T47D (cell line): ENCODE measurements at places on chromosomes 1 and 21.

DNA sequence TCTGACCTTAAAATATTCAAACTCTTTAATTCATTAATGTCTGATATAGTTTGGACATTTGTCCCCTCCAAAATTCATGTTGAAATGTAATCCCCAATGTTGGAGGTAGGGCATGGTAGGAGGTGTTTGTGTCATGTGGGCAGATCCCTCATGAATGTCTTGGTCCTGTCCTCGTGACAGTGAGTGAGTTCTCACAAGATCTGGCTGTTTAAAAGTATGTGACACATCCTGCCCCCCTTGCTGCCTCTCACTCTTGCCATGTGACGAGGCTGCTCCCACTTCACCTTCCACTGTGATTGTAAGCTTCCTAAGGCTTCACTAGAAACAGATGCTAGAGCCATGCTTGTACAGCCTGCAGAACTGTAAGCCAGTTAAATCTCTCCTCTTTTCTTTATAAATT is 21.3 kb upstream of the FBXO28 start:
- no peak for DNase-seq

GRCh38 chr1:169588785-169589485 is 2.7 kb upstream of the F5 start:
- DNase-seq = no peak

- peak; percentile 42 for DNase-seq
Measured at GRCh38 chr1:221908573-221908972, 166.7 kb upstream of the DUSP10 start.

DNA sequence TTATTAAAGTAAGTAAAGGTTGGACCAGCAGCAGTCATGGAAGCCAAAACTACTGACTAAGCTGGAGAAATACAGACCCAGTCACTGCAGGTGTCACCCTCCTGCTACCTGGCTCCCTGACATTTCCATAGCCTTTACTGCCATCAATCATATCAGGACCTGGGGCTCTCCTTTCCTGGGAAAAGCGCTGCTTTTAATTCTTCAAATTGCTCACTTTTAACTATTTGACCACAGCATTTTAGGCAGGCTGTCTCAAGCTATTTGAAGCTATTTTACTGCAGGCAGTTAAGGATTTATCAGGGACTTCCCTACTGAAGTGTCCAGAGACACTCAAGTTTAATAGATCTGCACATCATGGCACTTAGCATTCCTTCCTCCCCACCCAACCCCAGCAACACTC is 4.1 kb downstream of the IVL start:
- DNase-seq = no peak

GRCh38 chr1:107530543-107530942 is 389.7 kb downstream of the NTNG1 start:
- no peak for DNase-seq

DNA sequence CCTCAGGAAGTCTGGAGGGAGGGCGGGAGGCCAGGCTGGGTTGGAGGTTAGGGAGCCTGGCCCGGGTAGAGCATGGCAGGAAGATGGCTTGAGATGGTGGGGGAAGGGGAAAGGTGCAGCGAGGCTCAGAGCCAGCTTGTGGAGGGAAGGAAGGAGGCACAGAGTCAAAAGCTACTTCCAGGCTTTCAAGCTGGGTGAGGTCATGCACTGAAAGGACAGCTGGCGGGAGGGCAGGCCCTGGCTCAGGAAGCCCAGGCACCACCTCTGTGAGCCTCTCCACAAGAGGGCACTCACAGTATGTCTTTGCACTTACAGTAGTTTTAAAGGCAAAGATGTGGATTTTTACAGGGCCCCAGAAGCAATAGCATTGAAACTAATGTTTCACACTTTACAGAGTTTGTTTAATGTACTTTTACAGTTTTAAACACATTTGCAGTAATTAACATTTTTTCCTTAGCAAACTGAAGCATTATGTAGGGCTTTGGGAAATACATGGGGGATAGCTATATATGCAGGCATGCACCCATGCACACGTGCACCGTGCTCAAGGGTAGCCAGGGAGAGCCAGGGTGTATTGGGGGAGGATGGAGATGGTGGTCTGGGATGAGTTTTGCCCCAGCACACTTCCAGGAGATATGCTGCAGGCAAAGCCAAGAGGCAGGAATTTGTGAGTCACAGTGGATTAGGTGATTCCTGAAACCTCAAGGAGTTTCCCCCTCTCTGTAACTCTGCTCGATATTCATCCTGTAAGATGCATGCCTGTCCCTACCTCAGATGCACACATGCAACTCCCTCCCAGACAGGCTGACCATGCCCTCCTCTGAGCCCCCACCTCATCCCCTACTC is 6.1 kb upstream of the ADAM15 start:
- peak; percentile 95 for DNase-seq

- no peak for DNase-seq
Measured at GRCh38 chr1:247175458-247175857, 3.6 kb upstream of the ZNF124 start.

GRCh38 chr1:153262070-153262366 is 2.5 kb downstream of the LORICRIN start:
- DNase-seq = peak; percentile 10

GRCh38 chr1:204514828-204515227 is 1.4 kb upstream of the MDM4 start:
- no peak for DNase-seq

DNA sequence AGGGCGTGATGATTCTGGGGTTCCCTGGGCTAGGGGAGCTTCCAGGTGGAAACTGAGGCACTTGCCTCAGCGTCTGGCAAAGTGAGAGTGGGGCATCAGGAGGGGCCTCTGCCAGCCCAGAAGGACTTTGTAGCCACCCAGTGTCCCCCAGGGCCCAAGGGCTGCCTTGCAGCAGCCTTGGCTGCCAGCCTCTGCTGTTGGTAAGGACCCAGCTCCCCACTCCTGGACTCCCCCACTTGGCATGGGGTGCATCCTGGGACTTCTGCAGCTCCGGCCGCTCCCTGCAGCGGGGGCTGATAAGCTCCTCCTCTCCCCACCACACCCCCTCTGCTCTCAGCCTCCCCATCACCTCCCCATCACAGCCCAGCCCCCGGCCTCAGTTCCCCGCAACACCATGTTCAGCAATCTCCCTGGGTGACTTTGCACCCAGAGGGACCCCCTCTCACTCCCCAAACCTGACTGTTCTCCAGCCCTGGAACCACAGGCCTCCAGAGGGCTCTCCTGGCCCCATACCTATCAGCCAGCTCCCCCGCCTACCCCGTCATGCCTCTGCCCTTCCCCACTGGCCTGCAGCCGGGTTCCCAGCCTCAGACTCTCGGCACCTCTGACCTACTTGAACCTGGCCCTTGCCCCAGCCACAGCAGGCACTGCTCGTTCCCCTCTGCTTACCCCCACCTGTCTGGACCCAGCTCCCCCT is 113.0 kb downstream of the CRYAA start:
- DNase-seq = no peak

- DNase-seq = no peak
Measured at GRCh38 chr1:173798078-173798477, 26.4 kb upstream of the DARS2 start.

DNA sequence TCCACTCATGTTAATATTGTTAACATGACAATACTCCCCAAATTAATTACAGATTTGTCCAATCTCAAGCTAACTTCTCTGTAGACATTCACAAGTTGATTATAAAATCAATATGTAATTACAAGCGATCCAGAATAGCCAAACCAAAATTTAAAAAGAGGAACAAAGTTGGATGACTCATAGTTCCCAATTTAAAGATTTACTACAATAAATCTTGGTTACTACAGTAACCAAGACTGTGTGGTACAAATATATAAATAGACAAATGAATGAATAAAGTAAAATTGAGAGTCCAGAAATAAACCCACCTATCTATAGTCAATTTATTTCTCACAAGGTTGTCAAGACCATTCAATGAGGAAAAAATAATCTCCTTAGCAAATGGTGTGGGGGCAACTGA is 7.1 kb upstream of the KRTAP10-4 start:
- DNase-seq = no peak

- DNase-seq = peak; percentile 45
Measured at GRCh38 chr1:40017951-40018575, 22.5 kb upstream of the CAP1 start.

- peak; percentile 97 for DNase-seq
Measured at GRCh38 chr1:174022080-174022975, at the start of gene RC3H1. Gene RC3H1 (minus strand): TSS chr1:174022357. CDS start chr1:173992985, 29,372 bp downstream.

DNA sequence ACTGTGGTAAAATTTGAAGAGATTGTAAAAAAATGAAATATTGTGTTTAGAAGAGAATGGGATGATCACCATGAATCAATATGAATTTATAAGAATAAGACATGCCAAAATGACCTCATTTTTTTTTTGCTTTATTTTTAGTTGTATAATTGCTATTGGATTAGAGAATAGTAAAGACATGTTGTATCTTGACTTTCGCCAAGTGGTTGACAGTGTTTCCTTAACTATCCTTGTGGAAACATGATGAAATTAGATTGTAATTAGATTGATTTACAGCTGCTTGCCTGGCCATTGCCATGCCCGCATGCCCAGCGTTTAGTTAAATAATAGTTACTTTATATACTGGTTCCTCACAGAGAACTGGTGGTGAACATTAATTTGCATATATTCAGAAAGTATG is 154.9 kb downstream of the MAGI3 start:
- DNase-seq = no peak

DNA sequence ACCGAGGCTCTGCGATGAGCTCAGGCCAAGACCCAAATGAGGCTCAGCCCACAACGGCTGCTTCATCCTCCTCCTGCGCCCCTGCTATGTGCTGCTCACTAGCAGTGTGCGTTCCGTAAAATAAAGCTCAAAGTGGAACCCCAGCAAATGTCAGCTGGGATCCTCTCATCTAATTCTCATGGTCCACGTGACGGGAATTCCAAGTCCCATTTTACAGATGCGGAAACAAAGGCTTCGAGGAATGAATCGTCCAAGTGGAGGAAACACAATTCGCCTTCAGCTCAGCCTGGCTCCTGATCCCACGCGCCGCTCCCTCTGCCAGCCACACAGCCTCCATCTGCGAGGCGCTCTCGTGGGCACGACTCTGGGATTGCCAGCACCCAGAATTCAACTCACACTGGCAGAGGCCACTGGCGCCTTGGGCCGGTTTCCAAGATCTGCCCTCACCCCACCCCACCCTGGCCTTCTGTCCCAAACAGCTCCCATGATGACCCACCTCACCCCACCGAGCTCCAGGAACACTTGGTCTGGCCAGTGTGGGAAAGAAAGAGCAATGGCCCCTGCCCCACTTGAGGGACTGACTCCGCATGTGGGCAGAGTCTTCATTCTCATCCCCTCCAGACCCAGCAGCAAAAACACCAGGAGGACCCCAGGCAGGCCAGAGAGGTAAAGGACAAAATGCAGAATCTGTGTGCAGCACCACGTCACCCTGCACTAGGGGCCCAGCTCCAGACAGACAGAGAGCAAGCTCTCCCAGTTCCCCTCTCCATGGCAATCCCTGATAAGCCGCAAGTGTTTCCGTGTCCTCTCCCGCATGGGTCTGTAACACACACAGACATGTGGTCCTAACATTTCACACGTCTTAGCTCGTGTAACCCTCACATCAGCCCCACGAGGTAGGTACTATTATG is 10.5 kb downstream of the CASZ1 start:
- no peak for DNase-seq

DNA sequence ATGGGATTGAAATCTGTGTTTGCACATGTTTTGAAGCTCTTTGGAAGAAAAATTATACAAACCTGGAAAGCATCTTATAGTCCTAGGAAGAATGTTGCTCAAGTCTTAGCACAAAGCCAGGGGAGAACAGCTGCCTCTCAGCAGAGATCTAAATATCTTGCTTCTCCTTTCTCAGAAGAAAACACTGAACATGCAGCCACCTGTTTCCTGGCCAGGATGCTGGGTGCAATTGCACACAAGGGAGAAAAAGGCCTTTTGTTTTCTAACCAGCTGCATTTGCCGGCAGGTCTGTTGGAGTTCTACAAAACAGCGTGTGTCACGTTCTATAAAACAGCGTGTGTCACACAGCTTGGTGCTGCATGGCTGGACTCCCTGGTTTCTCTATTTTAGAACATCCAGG is 259.6 kb upstream of the PLD5 start:
- DNase-seq = no peak

GRCh38 chr1:186420923-186421322 is 40.0 kb downstream of the PDC start:
- no peak for DNase-seq

- DNase-seq = no peak
Measured at GRCh38 chr1:108829498-108829916, 27.4 kb downstream of the AKNAD1 start.

DNA sequence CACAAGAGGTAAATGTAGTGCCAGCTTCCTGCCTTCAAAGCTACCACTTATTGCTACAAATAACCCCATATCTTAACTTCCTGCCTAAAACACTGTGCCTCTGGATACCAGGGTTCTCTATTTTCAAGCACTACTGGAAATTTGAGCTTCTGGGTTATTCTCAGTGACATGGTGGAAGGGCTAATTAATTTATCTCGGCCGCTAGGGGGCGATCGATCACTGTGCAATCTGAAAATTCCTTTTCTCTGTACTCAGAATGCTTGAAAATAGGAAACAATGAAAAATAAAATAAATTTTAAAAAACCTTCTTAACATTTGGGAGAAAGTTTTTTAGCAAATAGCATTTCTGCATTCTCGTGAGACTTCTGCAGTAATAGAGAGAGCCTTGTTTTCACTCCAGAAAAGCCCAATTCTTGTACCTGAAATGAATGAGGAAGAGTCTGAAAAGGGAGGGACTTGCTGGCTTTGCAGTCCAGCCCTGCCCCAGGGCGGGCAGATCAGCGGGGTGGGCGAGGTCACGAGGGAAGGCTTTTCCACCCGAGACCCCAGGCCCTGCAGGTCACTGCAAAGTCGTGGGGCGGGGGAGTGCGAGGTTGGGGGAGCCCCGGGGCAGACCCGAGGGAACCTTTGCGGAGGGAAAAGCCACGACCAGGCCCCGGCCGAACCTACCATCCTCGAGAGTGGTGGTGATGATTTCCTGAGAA is 276.7 kb downstream of the PCP4 start:
- DNase-seq = peak; percentile 44

- DNase-seq = no peak
Measured at GRCh38 chr1:84525779-84526178, 19.4 kb upstream of the GNG5 start.

GRCh38 chr1:53336146-53336545 is 8.3 kb upstream of the LRP8 start:
- DNase-seq = no peak

DNA sequence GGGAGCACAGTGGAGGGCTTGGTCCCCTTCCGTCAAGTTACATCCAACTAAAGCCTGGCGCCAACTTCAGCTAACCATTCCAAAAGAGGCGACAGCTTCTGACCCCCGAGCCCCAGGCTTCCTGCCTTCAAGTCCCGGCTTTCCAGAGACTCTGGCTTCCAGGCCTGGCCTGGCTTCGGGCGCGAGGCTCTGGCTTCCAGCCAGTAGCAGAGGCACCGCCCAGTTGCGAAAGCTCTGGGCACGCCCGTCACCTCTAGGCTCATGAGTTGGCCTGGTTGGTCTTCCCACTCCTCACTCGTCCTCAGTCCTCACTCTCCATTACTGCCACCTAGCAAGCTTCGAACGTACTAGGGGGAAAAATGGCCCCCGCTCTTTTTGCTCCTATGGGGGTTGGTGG is 30.0 kb upstream of the C1orf185 start:
- DNase-seq = no peak

DNA sequence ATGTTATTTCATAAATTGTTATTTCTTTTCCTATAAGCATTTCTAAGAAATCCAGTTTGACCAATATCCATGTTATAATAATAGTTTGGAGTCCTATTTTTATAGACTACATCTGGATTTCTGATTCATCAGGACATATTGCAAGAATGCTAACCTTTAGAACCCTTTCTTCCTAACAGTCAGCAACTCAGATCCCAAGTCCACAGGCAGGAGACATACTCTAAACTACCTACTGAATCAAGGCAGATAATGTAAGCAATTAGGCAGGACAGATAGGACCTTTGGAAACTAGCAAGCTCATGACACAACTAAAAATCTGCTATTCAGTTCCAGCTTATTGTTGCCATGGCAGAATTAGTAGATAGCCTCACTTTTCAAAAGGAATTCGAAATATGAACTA is 104.1 kb downstream of the DENND1B start:
- no peak for DNase-seq
